HT-29 (cell line): ENCODE measurements at places on chromosomes 7 and 10.

- DNase-seq = no peak
Observed at GRCh38 chr7:76149847-76150691, 51.6 kb upstream of the SRRM3 start.

DNA sequence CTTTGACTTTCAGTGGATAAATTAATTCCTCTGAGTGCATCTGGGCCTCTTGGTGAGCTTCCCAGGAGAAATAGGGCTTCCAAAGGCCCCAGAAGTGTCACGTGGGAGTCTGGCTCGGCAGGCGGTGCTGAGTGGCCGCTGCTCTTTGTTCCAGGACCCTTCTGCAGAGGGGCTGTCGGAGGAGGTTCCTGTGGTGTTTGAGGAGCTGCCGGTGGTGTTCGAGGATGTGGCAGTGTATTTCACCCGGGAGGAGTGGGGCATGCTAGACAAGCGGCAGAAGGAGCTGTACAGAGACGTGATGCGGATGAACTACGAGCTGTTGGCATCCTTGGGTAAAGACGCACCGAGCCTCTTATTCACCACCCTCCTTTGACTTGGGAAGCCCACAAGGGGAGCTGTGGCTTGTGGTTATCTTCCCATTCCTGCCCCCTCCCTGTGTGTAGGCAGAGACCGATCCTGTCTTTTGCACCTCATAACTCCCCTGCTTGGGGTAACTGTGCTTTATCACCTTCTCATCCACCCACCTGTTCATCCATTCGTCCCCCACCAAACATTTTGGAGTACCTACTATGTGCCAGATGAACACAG lies 11.9 kb downstream of the ZNF862 start:
- DNase-seq = no peak

DNA sequence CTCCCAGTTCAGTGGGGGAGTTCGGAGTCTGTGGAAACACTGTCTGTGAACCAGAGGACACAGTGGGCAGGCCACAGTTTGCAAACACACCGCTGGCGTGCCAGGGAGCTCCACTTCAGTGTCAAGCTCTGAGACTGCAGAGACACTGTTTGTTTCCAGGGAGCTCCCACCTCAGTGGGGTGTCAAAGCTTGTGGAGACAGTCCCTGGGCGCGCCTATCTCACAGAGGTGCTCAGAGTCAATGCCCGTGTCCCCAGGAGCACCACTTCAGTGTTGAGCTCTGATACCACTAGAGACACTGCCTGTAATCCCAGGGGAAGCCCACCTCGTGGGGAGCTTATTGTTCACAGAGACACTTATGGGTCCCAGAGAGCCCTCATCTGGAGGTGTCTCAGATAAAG lies 4.3 kb downstream of the MYO1G start:
- DNase-seq = no peak

DNA sequence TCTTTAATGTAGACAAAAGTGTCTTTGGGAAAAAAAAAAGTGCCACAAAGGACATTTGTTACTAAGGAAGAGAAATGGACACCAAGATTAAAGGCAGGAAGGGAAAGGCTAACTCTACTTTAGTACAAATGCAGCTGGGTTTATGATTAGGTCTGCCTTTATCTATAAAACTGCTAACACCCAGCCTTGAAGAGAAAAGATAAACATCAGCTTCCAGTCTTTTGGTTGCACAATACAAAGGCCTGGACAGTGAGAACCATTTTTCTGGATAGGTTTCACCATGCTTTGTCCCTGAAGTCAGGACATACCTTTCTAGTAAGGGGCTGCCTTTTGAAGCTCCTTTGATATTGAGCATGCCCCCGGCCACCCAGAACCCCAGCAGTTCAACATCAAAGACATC lies 45.1 kb downstream of the ZNF248 start:
- DNase-seq = no peak

DNA sequence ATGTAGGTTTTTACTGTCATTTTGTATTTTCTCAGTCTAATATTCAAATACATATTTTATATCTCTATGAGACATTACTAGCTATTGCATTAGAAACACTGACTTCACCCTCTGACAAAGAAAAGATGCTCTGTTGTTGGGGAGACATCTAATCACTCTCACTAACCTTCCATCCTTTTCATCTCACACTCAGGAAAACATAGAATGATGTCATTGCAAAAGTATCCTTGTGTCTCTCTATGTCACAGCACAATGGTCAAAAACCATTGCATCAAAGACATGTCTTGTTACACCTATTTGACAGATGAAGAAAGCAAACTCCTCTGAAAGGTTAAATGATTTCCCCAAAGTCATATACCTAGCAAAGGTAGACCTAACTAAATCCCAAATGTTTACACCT lies 231.3 kb upstream of the PTN start:
- DNase-seq = no peak

DNA sequence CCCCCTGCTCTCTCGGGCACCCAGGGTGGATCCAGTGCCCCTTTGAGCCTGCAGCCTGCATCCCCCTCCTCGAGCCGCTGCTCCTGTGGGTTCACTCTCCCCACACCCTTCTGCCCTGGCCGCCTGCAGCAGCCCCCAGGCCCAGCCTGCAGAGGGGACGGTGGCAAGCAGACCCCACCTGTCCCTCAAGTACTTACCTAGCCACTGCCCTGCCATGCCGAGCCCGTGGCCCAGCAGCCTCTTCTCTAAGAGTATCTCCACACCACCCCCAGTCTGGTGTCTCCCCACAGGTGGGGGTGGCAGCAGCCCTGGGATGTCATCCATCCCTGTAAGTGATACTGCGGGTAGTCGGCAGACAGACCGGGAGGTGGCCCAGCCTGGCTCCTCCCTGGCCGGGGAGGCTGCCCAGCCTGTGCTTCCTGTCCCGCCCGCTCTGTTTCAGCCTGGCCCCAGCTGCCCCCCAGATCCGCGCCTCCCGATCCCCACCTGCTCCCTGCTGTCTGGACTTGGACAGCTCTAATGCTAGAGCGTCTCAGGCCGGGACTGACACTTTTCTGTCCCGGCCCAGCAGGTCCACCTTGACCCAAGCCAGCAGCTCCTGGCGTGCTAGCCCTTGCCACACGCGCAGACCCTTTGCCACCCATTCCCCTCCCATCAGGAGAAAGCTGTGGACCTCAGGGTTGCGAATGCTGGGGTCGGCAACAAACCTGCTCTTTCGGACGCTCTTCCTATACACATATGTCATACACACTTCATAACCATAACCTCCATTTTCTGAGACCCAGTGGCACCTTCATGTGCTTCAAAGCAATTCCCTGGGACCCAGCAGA lies 25.0 kb downstream of the YKT6 start:
- no peak for DNase-seq

DNA sequence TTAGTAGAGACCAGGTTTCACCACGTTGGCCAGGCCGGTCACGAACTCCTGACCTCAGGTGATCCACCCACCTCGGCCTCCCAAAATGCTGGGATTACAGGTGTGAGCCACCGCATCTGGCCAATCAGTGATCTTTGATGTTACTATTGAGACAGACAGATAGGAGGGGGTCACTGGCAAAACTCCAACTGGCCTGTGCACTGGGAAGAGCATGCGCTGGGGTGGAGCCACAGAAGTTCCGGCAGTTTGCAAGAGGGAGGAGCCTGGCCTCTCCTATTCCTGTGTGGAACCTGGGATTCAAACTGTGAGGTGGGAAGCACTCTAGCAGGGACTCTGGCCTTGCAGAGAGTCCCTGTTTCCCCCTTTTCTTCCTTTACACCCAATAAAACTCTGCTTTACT lies 60.7 kb downstream of the NEBL start:
- DNase-seq = no peak

- no peak for DNase-seq
Observed at GRCh38 chr7:57443567-57443966, 6.4 kb upstream of the ZNF716 start.

- DNase-seq = no peak
Observed at GRCh38 chr7:46554688-46555422, 633.8 kb upstream of the IGFBP3 start.

DNA sequence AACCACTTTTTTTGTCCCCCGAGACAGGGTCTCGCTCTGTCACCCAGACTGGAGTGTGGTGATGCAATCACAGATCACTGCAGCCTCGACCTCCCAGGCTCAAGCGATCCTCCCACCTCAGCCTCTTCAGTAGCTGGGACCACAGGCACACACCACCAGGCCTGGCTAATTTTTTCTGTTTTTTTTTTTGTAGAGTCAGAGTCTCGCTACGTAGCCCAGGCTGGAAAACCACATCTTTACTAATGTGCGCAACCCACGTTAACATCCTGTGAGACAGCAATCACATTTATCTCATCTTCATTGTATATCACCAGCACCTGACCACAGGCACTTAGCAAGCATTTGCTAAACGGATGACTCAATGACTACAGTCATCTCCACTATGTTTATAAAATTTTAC lies 77.8 kb upstream of the ATP6V0A4 start:
- no peak for DNase-seq

GRCh38 chr7:135755351-135755753 lies 6.7 kb upstream of the FAM180A start:
- no peak for DNase-seq

DNA sequence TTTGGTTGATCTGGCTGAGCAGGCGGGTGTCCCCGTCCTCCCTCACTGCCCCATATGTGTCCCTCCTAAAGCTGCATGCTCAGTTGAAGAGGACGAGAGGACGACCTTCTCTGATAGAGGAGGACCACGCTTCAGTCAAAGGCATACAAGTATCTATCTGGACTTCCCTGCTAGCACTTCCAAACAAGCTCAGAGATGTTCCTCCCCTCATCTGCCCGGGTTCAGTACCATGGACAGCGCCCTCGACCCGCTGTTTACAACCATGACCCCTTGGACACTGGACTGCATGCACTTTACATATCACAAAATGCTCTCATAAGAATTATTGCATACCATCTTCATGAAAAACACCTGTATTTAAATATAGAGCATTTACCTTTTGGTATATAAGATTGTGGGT lies 26.9 kb upstream of the TRIM56 start:
- peak; percentile 61 for DNase-seq

DNA sequence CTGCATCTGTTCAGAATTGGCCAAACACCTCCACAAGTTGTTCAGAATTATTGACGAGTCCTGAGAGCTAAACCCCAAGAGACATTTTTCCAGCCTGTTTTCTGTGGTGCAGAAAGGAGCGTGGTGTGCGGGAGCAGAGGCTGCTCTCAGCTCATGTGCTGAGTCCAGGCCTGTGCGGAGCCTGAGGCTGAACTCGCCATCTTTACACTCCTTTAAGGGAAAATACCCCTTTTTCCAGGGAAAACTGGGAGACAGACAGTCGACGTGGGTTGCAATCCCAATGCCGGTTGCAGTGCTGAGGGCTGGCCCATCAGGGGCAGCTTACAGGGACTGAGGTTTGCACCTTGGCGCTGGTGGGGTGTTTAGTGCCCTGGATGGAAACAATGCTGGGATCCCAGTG lies 112.2 kb downstream of the ADARB2 start:
- DNase-seq = no peak

GRCh38 chr7:70032649-70033048 lies 434.4 kb downstream of the AUTS2 start:
- no peak for DNase-seq

- DNase-seq = no peak
Observed at GRCh38 chr10:122188706-122189105, 82.4 kb upstream of the BTBD16 start.

DNA sequence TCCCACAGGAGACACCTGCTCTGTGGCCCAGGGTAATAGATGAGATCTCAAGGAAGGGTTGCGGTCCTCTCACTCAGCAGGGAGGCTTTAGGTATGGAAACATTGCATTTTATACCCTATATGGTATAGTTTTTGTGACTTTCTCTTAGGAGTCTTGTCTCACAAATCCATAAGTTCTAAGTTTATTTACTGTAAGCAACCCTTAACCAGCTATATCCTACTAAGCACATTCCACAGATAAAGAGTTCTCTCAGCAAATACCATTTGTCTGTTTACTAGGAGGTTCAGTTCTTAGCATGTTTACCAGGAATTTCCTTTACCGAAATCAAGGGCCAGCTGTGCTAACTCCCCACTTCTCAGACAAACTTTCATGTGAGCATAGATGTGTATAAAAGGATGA lies 66.9 kb downstream of the ANLN start:
- no peak for DNase-seq

DNA sequence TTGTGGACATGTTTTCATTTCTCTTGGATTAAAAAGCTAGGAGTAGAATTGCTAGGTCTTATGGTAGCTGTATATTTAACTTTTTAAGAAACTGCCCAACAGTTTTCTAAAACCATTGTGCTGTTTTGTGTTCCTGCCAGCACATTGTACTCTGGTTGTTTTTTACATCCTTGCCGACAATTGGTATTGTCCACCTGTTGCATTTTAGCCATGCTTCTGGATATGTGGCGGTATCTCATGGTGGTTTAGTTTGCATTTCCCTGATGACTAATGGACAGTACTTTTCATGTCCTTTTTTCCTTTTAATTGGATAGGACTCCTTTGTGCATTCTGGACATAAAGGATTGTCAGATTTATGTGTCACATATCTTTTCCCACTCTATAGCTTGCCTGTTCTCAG lies 45.5 kb downstream of the STK17A start:
- no peak for DNase-seq

DNA sequence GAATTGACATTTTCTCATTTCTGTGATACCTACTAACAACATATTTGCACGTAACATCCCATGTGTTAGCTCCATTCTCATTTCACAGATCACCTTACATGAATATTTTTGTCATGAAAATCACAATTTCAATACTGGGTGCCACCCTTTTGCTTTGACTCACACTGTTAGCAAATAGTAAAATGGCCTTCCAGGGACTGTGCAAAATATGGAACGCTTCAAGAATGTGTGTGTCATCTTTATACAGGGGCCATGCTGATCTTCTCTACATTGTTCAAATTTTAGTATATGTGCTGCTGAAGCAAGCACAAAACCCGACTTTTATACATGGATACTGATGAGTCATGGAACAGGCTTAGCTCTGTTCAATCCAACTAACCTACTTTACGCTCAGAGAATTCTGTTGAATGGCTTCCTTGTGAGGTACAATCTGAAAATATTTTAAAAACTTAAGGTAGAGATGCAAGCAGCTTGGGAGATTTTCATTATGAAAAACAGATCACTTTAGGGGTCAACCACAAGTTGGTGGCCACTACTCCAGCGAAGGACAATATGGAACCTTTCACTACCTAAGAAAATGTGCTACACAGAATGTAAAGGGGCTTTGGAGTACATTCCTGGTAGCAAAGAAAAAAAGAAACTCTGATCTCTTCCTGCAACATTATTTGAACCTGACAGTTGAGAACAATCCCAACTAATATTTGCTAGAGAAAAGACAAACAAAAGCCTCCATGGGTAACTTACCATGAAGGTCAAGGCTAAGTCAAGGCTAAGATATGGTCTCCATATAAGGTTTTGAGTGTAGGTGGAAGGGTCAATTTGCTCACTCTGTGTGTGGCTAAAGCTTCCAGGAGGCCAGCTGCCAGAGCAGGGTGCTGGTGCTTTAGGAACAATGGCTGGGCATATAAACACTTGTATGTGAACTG lies 11.9 kb downstream of the ANKRD26 start:
- DNase-seq = no peak

- no peak for DNase-seq
Observed at GRCh38 chr7:7226407-7226806, 44.1 kb downstream of the C1GALT1 start.

DNA sequence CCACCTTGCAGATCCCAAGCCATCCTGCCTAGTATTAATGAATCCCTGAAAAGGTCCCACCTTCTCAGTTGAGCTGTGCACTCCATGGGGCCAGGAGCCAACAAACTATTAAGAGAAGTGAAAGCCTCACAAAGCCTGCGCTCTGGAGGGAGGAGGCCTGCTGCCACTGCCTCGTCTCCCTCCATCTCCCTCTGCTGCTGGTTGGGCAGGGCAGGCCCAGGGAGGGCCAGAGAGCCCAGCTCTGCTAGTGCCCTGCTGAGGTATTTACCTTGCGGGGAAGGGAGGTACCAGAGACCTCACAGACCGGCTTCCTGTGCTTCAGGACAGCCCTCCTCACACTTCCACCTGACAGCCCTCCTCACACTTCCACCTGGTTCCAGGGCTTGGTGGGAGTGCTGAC lies 171.5 kb downstream of the SH3PXD2A start:
- no peak for DNase-seq
